Stimulated activated CD8-positive, alpha-beta memory T cell treated with anti-CD3 and anti-CD28 coated beads, Interleukin-15, amount 100 ng/mL, for 48 hours (primary cell): ENCODE measurements at places on chromosomes 3 and 15.

GRCh38 chr3:117136003-117136402 lies 426.4 kb downstream of the TUSC7 start:
- DNase-seq, result no peak

- no peak for DNase-seq
These were observed at the start of gene PLA1A for GRCh38 chr3:119597548-119598288. TSS of gene PLA1A (plus strand) at chr3:119597885. CDS start at chr3:119597914, 29 bp downstream.

DNA sequence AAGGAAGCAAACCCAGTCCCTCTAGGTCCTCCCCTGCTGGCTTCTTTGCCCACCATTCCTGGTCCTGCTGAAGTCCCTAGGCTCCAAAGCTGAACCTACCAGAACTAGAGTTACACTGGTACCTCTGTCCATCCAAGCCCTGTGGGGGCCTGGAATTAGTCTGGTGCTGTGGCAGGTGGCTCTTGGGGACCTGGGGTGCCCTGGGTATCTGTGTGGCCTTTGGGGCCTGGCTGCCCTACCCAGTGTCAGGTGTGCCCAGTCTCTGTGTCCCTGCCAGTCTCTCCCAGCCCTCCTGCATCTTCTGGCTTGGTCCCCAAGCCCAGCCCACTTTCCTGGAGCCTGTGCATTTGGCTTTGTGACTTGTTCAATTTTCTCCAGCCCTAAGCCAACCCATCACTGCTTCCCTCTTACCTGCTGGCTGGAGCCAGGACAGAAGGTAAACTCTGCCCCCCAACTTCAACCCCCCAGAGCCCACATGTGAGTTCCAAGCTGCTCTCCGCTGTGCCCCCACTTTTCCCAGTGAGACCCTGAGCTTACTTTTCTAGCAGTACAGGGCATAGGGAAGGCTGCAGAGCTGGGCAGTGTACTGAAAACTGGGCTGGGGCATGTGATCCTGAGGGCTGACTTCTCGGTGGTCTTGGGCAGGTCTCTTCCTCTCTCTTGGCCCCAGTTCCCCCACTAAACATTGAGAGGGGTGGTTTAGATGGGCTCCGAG lies 28.3 kb upstream of the HHATL start:
- DNase-seq, result no peak

DNA sequence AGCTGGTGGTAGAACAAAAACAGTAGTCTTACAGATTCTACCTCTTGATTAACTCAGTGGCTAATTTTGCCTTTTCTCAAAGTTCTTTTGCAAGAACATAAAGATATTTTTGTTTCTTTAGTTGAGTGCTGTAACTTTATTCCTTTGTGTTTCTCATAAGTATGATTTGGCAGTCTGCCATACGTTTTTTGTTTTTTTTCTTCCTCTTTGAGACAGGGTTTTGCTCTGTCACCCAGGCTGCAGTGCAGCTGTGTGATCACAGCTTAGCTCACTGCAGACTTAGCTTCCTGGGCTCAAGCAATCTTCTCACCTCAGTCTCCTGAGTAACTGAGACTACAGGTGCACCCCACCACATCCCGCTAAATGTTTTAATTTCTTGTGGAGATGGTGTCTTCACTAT lies 22.4 kb downstream of the B3GNT5 start:
- DNase-seq, result no peak

DNA sequence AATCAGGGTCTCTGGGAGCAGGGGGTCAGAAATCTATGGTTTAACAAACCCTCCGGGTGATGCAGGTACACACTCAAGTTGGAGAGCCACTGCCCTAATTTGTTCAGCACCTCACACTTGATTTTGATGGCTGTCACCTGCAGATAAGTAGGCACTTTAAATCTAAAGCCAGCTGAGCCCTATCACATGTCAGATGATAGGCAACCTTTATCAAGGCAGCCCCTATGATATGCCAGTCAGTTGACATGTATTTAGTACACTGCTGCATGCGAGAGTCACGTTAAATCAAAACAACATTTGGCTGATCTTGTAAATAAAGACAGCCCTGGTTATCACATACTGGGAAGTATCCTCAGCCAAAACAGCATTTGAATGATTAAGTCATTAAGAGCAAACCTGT lies 104.4 kb upstream of the MCTP2 start:
- no peak for DNase-seq

DNA sequence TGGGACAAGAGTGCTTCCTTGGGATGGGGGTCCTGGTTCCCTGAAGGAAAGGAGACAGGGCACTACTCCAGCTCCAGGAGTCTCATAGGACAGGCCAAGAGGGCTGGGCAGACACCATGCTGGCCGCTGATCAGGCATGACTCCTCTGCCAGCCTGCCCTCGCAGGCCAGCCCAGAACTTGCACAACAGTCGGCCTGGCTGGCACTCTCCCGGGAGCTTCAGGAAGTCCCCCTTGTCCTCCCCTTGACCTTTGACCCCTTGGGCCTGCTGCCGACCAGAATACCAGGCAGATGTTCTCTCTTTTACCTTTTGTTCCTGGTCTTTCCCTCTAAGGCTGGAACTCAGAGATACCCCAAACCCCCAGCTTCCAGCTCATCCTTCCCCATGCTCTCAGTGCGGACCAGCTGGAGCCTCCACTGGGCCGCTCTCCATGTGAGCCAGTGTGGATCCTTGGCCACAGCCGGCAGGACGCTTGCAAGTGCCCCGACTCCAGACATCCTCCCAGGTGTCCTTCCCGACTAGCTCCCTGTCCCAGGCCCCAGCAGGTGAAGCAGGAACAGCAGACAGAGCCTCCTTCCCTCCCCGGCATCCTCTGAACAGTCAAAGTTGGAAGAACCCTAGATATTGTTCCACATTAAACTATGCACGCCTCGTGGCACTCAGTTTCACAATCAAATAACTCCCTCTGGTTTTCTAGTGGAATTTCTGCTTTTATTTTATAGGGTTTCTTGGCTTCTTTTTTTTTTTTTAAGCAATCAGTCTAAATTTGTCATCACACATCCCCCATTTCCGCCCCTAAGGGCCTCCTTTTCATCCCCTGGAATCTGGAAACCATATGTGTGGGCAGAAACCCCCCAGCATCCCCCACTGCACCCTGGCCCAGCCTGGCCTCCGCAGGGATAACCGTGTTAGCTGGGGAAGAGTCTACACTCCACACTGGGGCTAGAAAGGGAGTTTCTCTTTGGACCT lies 15.7 kb downstream of the VPS18 start:
- DNase-seq, result no peak

DNA sequence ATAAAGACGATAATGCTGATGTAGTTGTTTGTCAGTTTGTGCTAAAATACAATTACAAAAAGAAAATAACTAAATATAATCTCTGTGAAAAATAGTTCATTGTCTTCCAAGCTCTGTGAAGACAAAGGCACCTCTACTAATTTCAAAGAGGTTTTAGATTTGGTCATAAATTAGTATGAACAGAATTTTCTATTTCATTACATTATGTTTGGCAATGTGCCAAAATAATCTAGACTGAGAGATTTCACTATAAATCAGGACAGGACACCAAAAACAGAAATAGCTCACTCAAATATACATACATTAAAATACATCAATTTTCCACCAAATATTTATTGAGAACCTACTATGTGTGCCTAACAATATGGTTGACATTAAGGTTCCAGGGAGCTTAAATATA lies 264.9 kb upstream of the CCDC54 start:
- no peak for DNase-seq
